ENCODE measurements at places on chromosomes 1 and 21. TPM values are rescaled to one million over a fixed set of nuclear protein-coding genes. Genes with fewer than 3 reads are reported as not detected.

DNA sequence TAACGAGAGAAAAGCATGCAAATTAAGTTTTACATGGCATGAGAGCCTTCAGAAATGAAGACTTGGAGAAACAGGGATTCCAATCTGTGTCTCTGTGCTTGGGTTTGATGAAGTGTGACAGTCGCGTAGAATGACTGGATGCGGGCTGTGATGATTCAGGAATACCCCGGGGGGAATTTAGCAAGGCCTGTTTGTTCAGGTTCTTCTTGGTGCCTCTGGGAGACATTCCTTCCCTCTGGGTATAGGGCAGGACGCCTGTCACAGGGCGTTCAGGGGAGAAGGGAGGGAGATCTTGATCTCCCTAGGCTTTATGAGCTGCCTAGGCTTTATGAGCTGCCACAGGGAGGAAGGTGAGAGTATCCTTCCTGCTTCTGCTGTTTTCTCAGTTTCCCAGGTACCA lies 36.6 kb downstream of the DOP1B start:
- DNase-seq = no peak

DNA sequence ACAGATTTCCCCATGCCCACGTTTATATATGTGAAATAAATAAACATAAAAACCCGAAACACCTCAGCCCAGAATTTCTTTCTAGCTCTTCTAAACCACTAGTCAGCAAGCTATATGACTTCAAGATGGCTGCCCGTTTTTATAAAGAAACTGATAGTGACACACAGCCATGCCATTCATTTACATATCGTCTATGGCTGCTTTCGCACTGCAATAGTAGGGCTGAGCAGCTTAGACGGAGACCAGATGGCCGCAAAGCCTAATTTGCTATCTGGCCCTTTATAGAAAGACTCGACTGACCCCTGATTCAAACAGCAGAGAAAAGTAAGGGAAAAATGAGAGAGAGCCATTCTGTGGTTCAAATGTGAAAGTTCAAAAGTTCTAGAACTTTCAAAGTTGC lies 45.7 kb upstream of the FMN2 start:
- DNase-seq = no peak

DNA sequence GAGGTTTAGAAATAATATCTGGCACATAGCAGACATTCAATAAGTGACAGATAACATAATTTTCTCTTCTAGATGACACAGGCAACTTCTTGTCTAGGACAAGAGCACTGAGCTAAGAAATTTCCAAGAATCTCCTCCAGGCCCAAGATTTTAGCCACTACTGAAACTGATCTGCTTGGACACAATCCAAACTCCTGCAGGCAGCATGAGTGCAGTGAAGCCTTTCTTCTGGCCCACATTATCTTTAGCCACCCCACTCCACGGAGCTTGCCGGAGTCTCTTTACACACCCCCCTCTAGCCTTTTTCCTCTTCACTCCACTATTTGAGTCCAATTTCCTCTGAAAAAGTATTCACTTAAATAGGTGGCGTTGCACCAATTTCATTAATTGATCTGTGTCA lies 142.9 kb upstream of the DUSP10 start:
- DNase-seq = no peak

GRCh38 chr1:205929496-205930194 lies 13.6 kb downstream of the SLC26A9 start:
- no peak for DNase-seq

- no peak for DNase-seq
Observed at GRCh38 chr21:35072960-35073359, 23.9 kb upstream of the RUNX1 start.

DNA sequence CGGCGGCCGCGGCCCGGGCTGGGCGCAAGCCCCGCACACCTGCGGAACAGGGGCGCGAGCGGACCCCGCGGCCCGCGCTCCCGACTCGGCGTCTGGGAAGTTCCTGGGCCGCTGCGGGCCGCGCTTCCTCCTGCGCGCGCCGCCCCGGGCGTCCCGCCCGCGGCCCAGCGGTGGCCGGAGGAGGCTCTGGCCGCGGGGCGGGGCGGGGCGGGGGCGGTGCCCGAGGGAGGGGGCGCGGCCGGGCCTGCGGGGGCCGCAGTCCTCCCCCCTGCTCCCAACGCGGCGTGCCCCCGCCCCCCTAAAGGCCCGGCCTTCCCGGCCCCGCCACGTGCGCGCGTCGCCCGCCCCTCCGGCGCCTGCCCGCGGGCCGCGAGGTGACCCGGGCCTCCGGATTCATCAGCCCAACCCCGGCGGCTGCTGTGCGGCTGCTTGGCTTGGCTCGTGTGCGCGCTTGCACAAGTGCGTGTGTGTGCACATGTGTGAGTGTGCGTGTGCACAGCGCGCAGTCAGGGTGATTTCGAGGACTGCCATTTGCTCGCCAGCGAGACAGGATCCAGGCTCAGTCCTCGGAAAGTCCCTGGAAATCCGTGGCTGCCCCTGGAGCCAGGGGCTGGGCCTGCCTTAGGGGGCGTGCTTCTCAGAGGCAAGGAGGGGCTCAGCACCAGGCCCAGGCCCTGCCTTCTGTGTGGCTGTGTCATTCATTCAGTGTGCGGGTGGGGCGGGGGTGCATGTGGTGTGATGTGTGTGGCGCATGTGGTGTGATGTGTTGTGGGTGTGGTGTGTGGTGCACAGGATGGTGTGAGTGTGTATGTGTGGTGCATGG lies at the start of gene C2CD2:
Gene C2CD2 (minus strand): TSS at position 188 of the 823 bp plus-strand sequence. CDS start 370 bp downstream, outside the sequence.
- DNase-seq = peak; percentile 64

GRCh38 chr1:78603206-78603605 lies 17.0 kb upstream of the IFI44L start:
- DNase-seq = no peak

DNA sequence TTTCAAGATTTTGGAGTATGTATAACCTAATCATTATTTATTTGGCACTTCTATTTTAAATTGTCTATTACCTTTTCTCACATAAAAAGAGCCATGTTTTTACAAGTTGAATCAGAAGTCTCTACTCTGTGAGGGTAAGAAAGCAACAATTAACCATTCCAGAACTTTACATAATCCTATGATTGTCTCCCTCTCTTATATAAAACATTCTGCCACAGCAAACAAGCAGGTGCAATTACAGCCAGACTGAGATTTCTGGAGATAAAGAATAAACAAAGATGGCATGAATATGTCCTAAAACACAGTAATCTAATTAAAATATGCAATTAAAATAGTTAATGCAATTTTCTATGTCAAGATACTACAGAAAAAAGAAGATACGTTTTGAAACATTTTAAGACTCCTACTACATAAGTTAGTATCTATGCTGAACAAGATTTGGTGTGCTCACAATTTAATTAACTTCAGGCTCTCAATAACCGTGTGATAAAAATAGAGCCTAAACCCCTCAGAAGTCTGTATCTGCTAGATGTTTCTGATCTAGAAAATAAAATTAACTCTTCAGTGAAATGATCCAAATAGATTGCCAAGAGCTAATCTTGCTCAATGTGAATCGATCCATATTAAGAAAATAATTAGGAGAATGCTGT lies 13.7 kb upstream of the TMPRSS15 start:
- no peak for DNase-seq

- DNase-seq = peak; percentile 94
Observed at GRCh38 chr1:27603681-27604578, at the start of gene AHDC1. AHDC1 (minus strand) TSS chr1:27604144; CDS start chr1:27552115, 52,029 bp downstream.

- no peak for DNase-seq
Observed at GRCh38 chr1:204853436-204853835, 17.2 kb upstream of the NFASC start.

- DNase-seq = no peak
Observed at GRCh38 chr21:36105327-36105842, 29.5 kb upstream of the CBR3 start.

Gene CHODL
- total RNA-seq = 1.2 TPM

Gene S100A3
- total RNA-seq = 3.4 TPM

Gene GBP6
- 0.19 TPM for total RNA-seq

Gene FNDC5
- total RNA-seq = 68.3 TPM

Data from right atrium auricular region (tissue), 2 donors.